Stimulated activated CD4-positive, alpha-beta T cell treated with anti-CD3 and anti-CD28 coated beads, Interleukin-2, amount 100 ng/mL, for 24 hours (primary cell): ENCODE measurements at places on chromosomes 2 and 18.

DNA sequence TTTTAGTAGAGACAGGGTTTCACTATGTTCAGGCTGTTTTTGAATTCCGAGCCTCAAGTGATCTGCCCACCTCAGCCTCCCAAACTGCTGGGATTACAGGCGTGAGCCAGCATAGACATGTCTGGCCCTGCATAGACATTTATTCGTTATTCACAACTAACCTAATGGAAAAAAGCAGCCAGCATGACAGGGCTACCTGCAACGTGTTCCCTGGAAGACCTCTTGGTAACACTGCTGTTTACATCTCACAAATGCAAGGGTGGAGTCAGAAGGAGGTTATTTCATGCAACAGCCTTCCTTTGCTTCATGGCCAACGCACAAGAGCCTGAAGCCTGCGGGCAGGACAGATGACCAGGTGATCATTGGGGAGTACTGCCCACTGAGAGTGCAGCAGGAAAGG, 9.2 kb downstream of the SERPINE2 start:
- DNase-seq = no peak

DNA sequence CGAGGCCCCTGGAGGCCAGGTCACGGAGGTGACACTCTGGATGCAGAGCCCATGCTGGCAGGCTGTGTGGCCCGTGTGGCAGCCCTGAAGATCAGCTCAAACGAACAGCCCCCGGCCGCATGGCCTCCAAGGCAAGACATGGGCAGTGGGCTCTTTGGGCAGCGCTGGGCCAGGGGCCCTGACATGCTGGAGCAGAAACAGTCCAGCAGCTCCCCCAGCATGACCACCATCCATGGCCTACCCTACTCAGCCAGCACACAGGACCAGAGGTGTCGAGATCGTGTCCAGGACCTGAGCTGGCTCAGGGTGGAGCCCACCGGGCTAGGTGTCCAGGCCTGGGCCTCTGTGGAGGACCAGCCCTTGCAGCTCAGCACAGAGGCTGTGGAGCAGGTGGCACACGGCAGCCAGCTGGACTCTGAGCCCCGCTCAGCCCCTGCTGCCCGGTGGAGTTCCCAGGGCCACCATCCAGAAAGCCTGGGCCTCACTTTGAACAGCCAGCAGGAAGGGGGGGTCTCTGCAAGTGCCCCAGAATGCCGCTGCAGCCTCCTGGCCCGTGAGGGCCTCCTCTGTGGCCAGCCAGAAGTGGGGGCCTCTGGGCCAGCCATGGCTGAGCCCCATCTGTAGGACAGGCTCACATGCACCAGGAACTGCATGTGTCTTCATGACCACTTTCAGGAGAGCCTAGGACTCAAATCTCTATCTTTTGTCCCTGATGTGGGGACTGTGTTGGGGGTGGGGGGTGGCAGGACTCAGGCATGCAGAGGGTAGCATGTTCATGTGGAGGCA, 8.9 kb downstream of the AMER3 start:
- no peak for DNase-seq

DNA sequence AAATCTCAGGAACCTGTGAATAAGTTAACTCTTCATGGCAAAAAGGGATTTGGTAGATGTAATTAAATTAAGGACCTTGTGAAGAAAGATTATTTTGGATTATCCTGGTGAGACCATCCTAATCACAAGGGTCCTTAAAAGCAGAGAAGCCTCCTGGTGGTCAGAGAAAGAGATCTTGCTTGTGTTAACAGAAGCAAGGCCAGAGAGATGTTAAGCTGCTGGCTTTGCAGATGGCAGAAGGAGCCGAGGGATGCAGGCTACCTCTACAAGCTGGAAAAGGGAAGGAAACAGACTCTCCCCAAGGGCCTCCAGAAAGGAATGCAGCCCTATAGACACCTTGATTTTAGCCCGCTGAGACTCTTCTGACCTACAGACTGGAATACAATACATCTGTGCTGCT, 197.0 kb downstream of the STK39 start:
- no peak for DNase-seq

DNA sequence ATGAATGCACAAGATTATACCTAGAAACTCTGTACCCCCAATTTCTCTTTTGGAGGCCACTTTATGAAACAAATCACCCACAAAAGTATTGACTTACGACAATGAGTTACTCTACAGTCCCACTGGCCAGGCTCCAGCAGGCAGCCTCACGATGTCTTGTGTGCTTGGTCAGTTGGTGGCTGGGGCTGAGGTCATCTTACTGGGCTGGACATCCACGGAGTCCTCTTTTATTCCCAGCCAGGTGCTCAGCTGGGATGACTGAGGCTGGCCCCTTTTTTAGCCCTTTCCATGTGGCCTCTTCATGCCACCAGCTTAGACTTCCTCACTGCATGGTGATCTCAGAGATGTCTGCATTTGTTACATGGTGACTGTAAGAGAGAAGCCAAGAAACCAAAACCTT, 8.9 kb upstream of the ID2 start:
- DNase-seq = no peak

GRCh38 chr2:63776382-63776781, 65.3 kb upstream of the UGP2 start:
- DNase-seq = no peak

DNA sequence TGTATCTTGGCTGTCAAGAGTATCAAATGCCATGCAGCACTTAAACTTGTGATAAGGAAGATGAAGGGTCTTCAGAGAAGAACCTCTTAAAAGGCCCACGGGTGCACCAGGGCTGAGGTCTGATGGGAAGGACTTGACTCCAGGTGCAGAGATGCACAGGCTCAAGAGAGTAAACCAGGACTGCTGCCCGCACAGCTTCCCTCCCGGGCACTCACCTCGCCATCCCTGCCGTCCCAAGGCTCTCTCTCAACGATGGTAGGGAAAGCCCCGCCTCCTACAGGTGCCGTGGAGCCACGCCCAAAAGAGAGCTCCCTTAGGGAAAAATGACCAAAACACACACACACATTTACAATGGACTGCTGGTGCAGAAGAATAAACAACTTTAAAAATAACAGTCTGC, 27.9 kb downstream of the PDIA6 start:
- DNase-seq = no peak

- no peak for DNase-seq
These were observed 388.4 kb downstream of the IRS1 start for GRCh38 chr2:226411205-226411604.

DNA sequence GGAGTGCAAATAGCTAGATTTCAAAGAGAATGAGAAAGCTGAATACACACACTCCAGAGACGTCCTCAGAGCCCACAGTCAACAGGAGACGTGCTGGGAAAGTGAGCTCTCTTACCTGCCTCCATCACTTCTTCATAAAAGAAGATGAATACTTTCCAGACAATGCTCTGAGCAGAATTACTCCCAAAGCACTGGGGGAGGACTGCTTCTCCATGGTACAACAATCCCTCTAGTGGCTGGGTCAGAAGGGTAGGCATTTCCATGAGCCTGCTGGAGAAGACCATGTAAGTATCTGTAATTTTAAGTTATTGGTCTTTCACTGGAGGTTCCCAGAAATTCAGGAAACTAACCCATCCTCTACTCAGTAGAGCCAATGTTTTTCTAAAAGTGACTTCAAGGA, 190.3 kb downstream of the RBM43 start:
- no peak for DNase-seq

DNA sequence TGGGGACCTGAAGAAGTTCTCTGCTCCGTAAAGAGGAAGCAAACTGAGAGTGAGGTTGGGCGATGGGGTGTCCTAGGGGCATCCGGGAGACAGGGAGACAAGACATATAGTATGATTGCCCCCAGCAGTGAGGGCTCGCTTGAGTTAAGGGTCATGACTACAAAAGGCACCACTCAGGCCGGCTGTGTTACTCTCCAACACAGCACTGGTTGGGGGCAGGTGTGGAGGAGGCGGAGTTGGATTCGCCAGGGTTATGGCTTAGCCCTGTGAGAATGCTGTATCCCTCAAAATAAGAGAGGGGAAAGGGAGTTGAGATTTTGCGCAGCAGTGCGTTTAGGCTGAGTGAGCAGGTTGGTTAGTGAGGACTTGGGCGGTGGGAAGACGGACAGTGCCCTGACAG, 12.0 kb downstream of the DYSF start:
- no peak for DNase-seq

GRCh38 chr2:65443509-65444186, 11.2 kb upstream of the SPRED2 start:
- no peak for DNase-seq

DNA sequence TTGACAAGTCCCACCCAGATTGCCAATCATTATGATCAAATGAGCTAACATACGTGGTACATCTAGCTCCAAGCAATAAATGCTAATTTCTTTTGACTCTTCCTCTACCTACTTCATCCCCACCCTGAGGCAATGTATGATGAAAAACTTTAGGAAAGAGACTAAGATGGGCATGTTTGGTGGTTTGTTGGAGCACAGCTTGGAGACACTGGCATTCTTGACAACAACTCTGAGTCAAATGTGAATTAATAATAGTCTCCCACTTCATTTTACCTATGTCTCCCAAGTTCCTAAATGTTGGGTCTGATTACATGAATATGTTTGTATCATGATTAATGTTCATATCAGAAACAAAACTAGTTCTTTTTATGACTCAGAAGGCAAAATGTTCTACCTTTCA, 36.6 kb downstream of the EXOC6B start:
- no peak for DNase-seq

GRCh38 chr18:60570172-60570571, 197.6 kb upstream of the MC4R start:
- DNase-seq = no peak

- DNase-seq = peak; percentile 8
These were observed at the start of gene GAL3ST2 for GRCh38 chr2:241776336-241777169. GAL3ST2 (plus strand) TSS chr2:241776822; CDS start chr2:241776956, 134 bp downstream.

GRCh38 chr2:155223781-155224406, 525.4 kb downstream of the KCNJ3 start:
- no peak for DNase-seq

DNA sequence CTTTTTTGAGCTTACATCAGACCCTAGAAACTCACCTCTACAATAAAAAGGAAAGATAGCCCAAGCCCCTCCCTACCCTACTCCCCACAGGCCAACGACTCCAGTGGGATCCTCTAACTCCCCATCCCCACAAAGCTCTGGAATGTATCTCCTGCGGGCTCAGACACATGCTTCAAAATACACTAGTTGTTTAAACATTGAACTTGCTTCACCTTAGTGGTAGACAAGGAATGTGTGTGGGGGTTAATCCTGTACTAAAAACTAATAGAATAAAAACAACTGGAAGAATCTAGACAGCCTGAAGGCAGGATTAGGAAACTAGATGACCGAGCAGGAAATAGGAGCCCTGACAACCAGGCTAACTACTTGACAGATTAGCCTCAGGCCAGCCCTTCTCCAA, 211.5 kb downstream of the SUCLG1 start:
- DNase-seq = no peak

- DNase-seq = no peak
These were observed 32.3 kb upstream of the SATB2 start for GRCh38 chr2:199490049-199490448.

DNA sequence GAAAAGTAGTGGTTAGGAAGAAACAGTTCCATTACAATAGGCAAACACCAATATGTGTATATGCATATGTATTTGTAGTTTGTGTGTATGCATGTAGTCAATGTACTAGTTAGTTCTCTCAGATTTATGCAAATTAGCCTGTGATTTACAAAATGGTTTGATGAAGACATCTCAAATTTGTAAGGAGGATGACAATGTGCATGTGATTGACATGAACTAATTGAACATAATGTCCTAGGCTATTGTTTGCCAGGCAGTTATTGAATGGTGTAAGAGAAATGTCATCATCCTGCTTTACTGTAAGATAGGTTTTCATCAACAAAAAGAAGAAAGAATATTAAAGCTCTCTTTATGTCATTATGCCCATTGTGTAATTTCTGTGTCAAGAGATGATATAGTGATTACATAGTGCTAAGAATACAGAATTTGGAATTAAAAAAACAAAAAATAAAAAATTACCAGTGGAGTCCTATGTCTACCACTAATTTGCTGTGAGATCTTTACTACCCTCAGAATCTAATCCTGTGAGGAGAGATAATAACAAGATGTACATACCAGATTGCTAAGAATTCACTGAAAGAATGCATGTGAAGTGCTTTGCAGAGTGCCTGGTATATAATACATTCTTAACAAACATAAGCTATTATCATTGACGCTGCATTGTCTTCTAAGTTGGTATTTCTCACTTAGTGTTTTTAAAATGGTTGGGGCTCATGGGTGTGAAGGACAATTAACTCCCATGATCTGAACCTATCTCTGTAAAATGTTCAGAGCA, 258.0 kb downstream of the CPS1 start:
- DNase-seq = no peak

GRCh38 chr2:165645930-165646831, 147.9 kb downstream of the GALNT3 start:
- DNase-seq = no peak
